Vagina (tissue), 2 donors: ENCODE measurements at places on chromosomes 16 and 17.

GRCh38 chr17:69860142-69860680 is 214.8 kb upstream of the KCNJ16 start:
- DNase-seq = no peak

DNA sequence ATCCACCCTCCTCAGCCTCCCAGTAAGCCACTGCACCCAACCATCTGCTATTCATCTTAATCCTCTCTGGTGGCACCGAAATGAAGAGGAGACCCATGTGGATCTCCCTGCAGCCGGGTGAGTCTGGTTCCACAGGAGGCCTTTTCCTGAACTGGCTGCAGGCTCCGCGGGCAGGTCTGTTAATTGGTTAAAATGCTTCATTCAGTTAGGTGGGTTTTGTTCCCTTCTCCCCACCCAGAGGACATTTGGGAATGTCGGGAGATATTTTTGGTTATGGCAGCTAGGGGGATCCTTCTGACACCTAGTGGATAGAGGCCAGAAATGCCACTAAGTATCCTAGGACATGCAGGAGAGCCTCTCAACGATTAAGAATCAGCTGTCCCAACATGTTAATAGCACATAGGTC is 16.7 kb downstream of the C16orf54 start:
- no peak for DNase-seq

GRCh38 chr16:90084215-90084950 is 7.3 kb upstream of the PRDM7 start:
- DNase-seq = no peak

GRCh38 chr16:80417706-80418271 is 123.0 kb upstream of the DYNLRB2 start:
- no peak for DNase-seq

GRCh38 chr16:46889942-46890300 is 5.8 kb downstream of the GPT2 start:
- no peak for DNase-seq

DNA sequence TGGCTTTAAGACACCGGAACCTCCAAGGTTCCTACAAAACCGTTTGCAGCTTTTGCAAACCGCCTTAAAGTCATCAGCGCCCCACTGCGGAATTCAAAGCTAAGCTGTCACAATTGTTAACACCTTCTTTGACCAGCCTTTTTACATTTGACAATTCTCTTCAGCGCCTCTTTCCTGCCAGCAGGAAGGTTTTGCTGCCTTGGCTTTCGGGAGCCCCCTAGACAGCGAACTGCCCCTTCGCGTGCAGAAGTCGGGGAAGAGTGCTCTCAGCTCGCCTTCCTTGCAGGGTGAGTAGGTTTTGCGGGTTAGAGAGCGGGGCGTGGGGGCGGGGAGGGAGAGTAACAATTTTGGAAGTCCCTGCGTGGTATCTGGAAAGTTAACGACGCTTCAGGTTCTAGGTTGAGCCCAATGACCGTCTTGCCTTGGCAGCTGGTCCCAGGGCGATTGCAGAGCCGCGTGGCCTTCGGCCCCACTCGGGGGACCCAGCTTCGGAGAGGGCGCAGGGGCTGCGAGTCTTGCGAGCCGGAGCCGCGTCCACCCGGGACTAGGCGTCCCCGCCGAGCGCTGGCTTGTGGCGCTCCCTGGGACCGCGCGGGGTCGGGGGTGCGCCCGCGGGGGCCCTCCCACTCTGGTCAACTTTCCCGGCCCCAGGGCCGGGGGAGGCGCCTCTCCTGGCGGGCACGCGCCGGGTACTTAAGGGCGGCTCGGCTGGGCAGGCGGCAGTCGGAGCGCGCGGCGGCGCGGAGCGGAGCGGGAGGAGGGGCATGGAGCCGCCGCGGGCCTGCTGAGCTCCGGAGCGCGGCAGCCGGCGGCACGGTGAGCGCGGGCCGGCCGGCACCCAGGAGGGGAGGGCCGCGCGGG is at the start of gene HAS3:
HAS3 (plus strand) TSS at position 153 of the 861 bp plus-strand sequence. CDS start 3,743 bp downstream, outside the sequence.
- DNase-seq = no peak

DNA sequence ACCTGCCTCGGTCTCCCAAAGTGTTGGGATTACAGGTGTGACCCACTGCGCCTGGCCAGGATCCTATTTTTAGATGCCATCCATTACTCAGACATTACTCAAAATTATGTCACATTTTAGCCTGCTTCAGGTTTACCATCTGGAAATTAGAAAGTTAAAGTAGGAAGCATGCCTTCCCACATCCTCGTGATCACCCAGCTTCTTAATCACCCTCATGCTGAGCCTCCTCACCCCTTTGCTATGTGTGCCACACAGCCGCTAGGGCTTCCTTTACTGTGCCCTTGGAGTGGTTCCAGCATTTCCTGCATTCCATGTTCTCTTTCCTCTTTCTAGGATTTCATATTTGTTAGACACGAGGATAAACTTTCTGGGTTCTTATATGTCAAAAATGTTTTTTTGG is 9.3 kb downstream of the ADORA2B start:
- no peak for DNase-seq

DNA sequence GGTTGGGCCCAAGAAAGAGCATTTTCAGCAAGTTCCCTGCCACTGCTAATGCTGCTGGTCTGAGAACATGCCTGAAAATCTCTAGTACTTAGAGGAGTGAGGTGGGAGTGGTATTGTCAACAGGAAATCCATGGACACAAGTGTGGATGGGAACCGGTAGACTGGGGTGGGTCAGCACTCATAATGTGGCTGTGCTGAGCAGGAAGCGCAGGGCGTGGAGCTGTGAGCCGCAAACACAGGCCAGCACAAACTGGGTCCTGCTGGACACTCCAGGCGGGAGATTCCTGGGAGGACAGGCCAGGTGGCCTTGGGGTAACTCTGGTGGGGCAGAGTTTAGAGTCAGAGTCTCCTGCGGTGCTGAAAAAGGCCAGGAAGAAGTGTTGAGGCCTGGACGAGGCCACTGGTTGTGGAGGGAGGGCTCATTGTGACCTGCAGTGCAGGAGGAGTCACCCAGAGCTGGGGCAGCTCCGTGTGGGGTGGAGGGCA is 62.6 kb downstream of the BANP start:
- no peak for DNase-seq

- no peak for DNase-seq
Measured at GRCh38 chr16:397736-398332, 835 bp downstream of the NME4 start.

GRCh38 chr17:8893059-8893458 is 25.6 kb upstream of the PIK3R6 start:
- no peak for DNase-seq

DNA sequence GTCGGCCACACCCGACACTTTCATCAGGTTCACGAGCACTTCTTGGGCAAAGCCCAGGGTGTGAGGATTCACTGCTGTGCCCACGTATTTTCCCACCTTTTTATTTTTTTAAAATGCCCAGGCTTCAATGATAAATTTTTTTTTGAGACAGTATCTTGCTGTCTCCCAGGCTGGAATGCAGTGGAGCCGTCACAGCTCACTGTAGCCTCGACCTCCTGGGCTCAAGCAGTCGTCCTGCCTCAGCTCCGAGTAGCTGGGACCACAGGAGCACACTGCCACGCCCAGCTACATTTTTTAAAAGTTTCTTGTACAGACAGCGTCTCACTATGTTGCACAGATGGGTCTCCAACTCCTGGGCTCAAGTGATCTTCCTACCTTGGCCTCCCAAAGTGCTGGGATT is 17.8 kb downstream of the UTS2R start:
- no peak for DNase-seq

DNA sequence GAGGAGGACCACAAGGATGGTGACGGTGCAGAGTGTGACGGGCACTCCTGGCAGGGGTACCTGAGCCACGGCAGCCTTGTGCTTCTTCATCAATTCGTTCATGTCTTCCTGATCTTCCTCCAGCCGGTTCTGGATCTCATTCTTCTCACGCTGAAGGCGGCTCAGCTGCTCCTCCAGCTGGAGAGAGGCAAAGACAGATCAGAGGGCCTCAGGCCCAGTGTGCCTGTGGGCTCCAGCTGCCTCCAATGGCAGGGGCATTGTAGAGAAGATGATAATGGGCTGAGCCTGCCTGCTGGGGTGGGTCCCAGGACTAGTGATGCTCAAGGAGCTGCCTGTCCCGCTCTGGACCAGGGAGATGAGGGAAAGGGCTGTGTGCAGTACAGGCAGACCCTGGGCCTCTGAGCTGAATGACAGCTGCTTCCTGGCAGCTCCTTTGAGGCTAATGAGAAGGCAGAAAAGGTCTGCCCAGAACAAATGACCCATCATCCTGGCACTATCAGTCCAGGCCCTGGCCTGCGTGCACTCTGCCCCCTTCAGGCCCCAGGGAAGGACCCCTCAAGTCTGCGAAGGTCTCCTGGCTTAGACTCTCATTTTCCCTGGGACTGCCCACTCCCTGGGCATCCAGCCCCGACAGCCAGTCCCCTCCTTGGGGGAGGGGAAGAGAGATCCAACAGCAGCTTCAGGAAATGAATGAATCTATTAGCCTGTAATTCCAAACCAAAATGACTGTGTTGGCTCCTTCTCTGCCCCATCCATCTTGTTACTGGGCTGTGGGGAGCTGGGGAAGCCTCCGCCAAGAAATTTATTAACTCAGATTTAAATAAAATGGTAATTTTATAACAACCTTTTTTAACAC is 48.0 kb downstream of the PIPOX start:
- DNase-seq = no peak

DNA sequence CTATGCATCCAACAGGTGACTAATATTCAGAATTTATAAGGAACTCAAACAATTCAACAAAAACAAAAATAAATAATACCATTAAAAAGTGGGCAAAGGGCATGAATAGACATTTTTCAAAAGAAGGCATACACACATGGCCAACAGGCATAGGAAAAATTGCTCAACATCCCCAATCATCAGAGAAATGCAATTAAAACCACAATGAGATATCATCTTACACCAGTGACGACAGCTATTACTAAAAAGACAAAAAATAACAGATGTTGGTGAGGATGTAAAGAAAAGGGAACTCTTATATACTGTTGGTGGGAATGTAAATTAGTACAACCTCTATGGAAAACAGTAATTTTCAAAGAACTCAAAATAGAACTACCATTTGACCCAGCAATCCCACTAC is 250.4 kb upstream of the N4BP1 start:
- no peak for DNase-seq

GRCh38 chr17:70653850-70654249 is 484.5 kb downstream of the KCNJ2 start:
- DNase-seq = no peak

GRCh38 chr17:63564562-63564961 is 14.3 kb downstream of the DCAF7 start:
- no peak for DNase-seq

DNA sequence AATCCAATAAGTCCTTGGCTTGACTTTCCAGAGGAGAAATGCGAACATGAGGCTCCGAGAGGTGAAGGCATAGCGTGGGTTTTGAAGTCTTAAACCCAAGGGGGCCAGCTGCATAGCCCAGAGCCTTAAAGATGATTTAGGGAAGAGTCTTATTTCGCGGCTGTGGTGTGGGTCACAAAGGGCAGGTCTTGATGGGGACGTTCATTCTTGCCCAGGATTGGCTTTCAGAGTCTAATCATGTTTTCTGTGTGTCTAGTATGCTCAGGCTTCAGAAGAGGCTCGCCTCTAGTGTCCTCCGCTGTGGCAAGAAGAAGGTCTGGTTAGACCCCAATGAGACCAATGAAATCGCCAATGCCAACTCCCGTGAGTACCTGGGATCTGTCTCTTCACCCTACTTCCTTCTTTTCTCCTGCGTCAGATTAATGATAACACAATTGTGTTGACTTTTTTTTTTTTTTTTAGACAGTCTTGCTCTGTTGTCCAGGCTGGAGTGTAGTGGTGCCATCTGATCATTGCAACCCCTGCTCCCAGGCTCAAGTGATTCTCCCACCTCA is 951 bp downstream of the RPL19 start:
- no peak for DNase-seq
